ENCODE measurements at places on chromosomes 7 and 10. TPM values are rescaled to one million over a fixed set of nuclear protein-coding genes. Genes with fewer than 3 reads are reported as not detected.

Gene NOC3L
- 37.6 TPM for total RNA-seq

GRCh38 chr10:122515588-122516231 lies 44.8 kb upstream of the DMBT1 start:
- DNase-seq, result peak; percentile 80

Gene FAM180A
- not detected for total RNA-seq

Gene HUS1
- 38.6 TPM for total RNA-seq

DNA sequence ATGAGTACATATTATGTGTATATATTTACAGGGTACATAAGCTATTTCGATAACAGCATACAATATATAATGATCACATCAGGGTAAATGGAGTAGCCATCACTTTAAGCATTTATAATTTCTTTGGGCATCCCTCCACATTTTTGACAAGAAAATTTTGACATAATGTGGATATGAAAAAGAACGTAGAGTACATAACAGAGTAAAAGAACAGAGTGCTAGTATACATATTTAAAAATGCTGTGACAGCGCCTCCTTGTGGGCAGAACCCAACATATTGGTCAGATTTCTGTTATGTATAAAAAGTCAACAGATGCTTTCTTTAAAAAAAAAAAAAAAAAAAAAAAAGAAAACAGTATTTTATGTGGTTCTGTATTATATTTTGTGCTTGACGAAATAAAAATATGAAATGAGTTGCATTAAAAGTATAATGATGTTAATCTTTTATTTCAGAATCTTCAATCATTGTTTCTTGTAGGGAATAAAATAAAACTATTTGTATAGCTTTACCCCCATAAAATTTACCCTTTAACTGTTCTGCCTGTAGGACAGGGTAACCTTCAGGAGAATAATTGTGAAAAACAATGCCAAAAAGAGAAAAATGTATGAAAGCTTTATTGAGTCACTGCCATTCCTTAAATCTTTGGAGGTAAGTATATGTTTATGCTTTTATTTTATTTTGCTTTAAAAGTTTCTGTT lies 18.3 kb upstream of the HBP1 start:
- peak; percentile 81 for DNase-seq

DNA sequence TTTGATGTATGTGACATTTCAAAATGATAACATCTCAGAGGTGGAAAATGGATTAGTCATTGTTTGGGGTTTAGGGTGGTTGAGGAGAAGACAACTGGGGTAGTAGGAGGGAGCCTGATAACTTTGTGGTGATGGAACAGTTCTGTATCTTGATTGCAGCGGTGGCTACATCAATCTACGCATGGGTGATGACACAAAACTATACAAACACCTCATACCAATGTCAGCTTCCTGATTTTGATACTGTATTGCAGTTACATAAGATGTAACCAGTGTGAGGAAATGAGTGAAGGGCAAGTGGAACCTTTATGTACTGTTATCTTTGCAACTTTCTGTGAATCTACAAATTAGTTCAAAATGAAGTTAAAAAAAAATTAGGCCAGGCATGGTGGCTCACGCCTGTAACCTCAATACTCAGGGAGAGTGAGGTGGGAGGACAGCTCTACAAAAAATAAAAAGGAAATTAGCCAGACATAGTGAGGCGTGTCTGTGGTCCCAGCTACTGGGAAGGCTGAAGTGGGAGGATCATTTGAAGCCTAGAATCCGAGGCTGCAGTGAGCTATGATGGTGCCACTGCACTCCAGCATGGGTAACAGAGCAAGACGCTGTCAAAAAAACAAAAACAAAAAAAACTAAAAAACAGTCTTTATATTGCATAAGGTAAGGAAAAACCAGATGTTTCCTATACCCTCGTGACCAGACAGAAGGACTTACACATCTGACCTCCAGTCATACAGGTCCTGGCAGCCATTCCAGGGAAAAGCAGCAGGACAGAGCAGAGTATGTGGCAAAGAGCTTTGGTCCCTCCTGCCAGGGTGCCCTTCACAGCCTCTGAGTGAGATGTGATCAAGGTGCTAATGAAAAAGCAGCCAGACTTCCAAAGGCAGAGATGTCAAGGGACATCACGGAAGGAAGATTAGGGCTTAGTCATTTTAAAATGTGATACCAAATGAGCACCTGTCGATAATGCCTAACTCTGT lies 50.8 kb downstream of the CYTH3 start:
- DNase-seq, result peak; percentile 60

Gene CEP55
- 91.3 TPM for total RNA-seq

Gene OR2A5
- total RNA-seq, result not detected

- no peak for DNase-seq
These were observed 61.9 kb downstream of the MRC1 start for GRCh38 chr10:17871036-17871435.

Gene AASS
- 2.3 TPM for total RNA-seq

GRCh38 chr10:52609626-52610240 lies 162.9 kb downstream of the MBL2 start:
- DNase-seq, result no peak

DNA sequence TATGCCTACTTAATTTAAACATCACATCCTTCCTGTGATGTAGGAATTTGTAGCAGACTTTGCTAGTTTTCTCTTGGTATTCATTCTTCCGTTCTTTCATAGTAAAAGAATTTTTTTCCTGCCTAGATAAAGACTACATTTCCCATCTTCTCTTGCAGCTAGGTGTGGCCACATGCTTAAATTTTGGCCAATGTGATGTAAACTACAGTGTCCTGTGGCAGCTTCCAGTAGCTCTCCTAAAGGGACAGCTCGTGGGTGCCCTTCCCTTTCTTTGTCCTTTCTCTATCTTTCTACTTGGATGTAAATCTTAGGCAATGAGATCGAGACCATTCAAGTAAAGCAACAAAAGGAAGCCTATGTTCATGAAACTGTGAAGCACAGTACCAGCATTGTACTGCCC lies 58.6 kb downstream of the ASAH2B start:
- no peak for DNase-seq

DNA sequence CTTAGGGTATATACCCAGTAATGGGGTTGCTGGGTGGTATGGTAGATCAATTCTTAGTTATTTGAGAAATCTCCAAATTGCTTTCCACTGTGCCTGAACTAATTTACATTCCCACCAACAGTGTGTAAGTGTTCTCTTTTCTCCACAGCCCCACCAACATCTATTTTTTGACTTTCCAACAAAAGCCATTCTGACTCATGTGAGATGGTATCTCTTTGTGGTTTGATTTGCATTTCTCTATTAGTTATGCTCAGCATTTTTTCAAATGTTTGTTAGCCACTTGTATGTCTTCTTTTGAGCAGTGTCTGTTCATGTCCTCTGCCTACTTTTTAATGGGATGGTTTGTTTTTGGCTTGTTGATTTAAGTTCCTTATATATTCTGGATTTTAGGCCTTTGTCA lies 66.4 kb downstream of the MGAM2 start:
- DNase-seq, result no peak

GRCh38 chr7:152340161-152340560 lies 95.6 kb downstream of the KMT2C start:
- DNase-seq, result no peak

Gene ANXA7
- 138 TPM for total RNA-seq

- DNase-seq, result no peak
These were observed 28.9 kb upstream of the PCBD1 start for GRCh38 chr10:70917226-70917625.

- DNase-seq, result no peak
These were observed 17.4 kb upstream of the CYP3A7 start for GRCh38 chr7:99752356-99752755.

Gene APBB1IP
- 50.1 TPM for total RNA-seq

Gene C10orf53
- not detected for total RNA-seq

GRCh38 chr10:132149917-132150316 lies 36.8 kb upstream of the DPYSL4 start:
- no peak for DNase-seq

DNA sequence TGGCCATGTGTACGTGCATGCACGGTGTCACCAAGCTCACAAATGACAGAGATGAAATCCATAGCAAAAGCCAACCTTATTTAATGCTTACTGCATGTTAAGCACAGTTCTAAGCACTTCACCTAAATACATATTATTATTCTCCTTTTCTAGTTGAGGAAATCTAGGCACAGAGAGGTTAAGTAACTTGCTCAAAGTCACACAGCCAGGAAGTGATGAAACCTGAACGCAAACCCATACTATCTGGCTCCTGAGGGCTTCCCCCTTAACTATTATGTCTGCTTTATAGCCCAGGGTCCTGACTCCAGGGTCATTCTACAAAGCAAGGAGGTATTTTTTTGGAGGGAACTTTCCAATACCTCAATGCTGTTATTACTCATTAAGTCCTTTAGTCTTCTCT lies 61.7 kb downstream of the GAD2 start:
- DNase-seq, result no peak

DNA sequence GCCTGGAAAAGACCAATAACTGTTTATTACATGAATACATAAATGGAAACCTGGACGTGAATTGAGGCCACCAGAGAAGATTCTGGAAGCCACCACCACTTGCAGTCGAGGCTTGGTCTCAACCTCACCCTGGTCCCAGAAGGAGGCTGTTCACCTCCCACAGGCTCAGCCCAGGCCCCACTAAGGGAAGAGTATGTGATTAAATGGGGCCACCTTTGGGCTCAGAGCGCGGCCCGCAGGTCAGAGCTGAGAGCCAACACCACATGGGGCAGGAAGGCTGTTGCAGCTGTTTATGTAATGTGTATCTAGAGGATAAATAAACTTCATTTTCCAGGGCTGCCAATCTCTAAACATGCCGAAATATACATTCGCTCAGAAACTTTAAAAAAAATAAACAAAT lies 17.6 kb upstream of the FGFR2 start:
- no peak for DNase-seq

Gene ANKRD1
- total RNA-seq, result not detected

Gene SEC31B
- 44.2 TPM for total RNA-seq

Gene TDRD1
- 0.76 TPM for total RNA-seq

DNA sequence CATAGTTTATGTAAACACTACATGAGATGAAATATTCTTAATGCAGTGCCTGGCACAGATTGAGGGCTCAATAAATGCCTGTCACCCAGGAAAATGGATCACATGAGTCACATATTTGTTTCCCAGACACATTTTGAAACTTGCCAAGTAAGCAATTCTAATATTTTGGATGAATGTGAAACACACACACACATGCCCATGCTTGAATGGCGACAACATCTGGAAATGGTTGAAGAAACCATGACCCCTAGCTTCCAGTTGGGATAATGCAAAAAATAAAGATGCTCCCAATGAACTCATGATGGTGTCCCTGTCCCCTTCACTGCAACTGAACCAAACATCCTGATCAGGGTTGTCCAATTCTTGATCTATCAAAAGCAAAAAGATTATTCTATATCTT lies 797.3 kb downstream of the XPNPEP1 start:
- DNase-seq, result no peak

Gene NPTX2
- total RNA-seq, result not detected

- no peak for DNase-seq
These were observed 86.8 kb downstream of the CPEB3 start for GRCh38 chr10:92203919-92204623.

DNA sequence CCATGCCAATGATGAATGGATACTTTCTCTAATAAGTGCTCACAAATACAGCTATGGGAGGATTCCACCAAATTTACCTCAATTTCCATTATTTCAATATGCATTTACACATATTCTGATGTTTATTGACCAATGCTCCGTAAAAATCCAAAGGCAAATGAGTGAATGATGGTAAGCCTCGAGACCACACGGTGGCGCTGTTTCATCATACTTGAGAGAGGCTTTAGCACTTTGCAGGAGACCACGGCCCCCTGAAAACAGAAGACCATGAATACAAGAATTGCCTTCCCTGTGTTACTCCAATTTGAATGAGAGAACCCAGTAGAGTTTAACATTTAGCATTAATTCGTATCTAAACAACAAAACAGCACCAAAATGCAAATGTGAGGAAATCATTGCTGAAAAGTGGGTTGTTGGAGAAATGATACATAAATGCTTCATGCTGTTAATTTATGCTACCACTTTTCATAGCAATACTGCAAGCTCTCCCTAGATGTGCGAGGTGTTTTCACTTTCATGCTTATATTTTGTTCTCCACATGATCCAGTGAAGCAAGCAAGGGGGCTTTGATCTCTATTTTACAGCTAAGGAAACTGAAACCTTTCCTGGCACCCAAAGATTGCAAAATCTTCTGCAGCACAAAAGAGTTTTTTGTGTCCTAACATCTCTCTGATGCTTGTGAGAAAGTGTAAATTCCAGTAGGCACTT lies 35.4 kb downstream of the TRIL start:
- peak; percentile 71 for DNase-seq

Gene MEOX2
- total RNA-seq, result not detected

DNA sequence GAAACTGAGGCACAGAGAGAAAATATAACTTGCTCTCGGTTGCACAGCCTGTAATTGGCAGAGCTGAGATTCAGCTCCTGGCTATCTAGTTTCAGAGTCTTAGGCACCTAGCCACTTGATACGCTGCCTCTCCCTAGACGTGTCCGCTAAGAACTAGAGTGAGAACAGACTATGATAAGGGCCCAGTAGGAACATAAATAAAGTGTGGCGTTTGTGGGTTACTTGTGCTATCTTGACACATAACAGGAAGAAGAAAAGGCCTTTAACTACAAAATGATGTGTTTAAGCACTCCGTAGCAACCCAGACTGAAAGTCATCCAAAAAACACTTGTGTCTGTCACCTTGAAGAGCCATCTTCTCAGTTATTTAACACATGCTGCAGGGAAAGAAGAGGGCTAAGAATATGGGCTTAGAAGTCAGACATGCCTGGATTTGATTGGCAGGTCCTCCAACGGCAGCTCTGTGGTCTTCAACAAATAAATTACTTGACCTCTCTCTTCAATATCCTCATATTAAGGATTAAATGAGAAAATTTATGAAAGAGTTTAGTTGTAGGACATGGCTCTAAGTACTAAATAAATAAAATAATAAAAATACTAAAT lies 96.2 kb downstream of the SGMS1 start:
- no peak for DNase-seq

GRCh38 chr10:100254191-100254590 lies 13.2 kb downstream of the CWF19L1 start:
- DNase-seq, result no peak

Gene ERVW-1
- total RNA-seq, result not detected

Gene CDNF
- 1.8 TPM for total RNA-seq

DNA sequence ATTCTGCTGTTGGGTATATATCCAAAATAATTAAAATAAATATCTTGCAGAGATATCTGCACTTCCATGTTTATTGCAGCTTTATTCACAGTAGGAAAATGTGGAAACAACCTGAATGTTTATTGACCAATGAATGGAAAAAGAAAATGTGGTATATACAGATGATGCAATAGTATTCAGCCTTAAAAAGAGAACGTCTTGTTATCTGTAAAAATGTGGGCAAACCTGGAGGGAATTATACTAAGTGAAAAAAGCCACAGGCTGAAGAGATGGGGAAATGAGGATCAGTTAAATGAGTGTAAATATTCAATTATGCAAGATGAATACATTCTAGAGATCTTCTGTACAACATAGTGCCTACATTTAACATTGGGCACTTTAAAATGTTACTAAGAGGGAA lies 766.1 kb upstream of the IGFBP3 start:
- DNase-seq, result no peak

Gene CDK14
- total RNA-seq, result not detected

- DNase-seq, result no peak
These were observed 193.4 kb downstream of the CCDC3 start for GRCh38 chr10:12808014-12808613.

- DNase-seq, result no peak
These were observed 91.6 kb downstream of the RAB11FIP2 start for GRCh38 chr10:117955176-117955575.

Measured in activated CD4-positive, alpha-beta memory T cell treated with anti-CD3 and anti-CD28 coated beads for 36 hours (primary cell).